Fibroblast of the conjunctiva (primary cell): ENCODE measurements at places on chromosomes 3 and 15.

- no peak for DNase-seq
These were observed 130.7 kb downstream of the LRTM1 start for GRCh38 chr3:54797111-54797510.

- no peak for DNase-seq
These were observed 163.1 kb downstream of the ROBO1 start for GRCh38 chr3:79604681-79605080.

GRCh38 chr3:37397396-37397795 is 223.0 kb upstream of the LRRFIP2 start:
- DNase-seq: no peak

- DNase-seq: peak; percentile 97
These were observed 419.5 kb upstream of the NAALADL2 start for GRCh38 chr3:174439331-174440252.

GRCh38 chr3:70506775-70507174 is 194.3 kb upstream of the MDFIC2 start:
- no peak for DNase-seq

- no peak for DNase-seq
These were observed 16.6 kb downstream of the LRRC2 start for GRCh38 chr3:46549408-46549904.

GRCh38 chr15:48285329-48286214 is 45.7 kb upstream of the DUT start:
- DNase-seq: peak; percentile 83

- no peak for DNase-seq
These were observed 339.4 kb downstream of the CLSTN2 start for GRCh38 chr3:140274429-140274828.

DNA sequence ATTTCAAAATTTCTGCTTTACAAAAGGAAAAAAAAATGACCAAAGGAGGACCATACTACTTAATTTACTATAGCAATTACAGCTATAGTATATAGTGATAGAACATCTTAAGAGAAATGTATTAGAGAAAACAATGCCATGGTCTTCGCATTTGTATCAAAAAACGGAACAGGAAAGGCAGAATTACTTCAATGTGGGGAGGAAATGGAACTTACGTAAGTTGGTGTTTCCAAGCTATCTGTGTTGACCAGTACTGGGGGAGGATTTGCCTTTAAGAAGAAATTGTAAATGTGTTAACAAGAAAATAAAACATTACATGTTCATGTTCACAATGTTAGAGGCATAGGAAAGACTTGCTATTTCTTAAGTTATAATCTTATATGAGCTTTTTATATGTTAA is 119.9 kb upstream of the MELTF start:
- no peak for DNase-seq

DNA sequence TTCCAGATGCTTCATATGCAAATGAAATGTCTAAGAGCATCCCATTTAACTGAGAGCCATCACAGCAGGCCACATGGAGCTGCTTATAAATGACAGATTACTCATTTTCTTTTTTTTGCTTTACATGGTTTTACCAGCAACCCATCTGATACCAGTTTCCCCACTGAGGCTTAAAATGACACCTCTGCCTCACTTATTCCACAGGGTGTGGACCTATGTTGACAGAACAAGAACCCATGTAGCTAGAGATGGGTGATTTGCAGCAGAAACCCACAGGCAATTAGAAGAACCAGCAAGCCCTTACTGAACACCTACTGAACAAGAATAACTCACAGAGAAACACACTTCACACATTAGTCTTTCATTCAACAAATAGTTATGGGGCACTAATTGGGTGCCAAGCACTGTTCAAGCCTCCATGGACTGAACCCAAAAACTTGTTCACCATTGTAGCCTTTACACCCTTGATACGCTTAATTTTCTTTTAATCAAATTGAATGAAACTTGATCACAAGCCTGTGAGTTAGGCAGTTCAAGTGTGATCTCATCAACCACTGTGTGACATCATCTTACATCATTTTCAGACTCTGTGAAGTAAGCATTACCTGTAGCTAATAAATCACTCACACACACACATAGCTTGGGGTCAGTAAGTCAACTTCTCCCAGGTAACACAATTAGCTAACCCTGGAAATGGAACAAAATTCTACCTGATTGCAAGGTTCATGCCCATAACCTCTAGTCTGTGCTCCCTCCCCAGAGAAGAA is 45.4 kb downstream of the MAGI1 start:
- DNase-seq: no peak

GRCh38 chr15:33074942-33075341 is 119.6 kb downstream of the FMN1 start:
- no peak for DNase-seq

- no peak for DNase-seq
These were observed at the start of gene DUSP7 for GRCh38 chr3:52056521-52056967. DUSP7 (minus strand) TSS chr3:52056571; CDS start chr3:52056366, 205 bp downstream.

DNA sequence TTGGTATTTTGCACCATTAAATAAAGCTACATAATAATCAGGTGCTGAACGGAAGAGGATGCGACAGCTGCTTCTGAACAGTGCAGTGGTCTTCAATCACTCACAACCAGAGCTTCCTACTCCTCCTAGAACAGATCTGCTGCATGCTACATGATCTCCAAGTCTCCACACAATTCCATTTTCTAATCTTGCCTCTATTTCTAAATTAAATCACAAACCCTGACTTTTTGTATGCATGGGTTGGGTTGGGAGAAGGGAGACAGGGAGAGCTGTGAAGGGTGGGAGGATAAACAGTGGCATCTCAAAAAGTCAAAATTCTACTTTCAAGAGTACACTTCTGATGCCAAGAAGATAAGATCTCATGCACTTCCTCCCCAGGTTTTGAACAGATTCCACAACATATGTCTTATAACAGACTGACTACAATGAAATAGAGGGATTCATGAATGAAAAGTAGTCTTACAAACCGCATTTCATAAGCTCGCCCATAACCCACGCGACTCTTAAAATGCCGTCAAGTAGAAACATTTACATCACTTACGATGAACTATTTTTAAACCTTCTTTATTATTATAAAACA is 57.2 kb downstream of the CHSY1 start:
- no peak for DNase-seq

- DNase-seq: no peak
These were observed 1.7 kb downstream of the BUB1B start for GRCh38 chr15:40162552-40162951.

- DNase-seq: no peak
These were observed 107.0 kb downstream of the TCF12 start for GRCh38 chr15:57025264-57025926.

DNA sequence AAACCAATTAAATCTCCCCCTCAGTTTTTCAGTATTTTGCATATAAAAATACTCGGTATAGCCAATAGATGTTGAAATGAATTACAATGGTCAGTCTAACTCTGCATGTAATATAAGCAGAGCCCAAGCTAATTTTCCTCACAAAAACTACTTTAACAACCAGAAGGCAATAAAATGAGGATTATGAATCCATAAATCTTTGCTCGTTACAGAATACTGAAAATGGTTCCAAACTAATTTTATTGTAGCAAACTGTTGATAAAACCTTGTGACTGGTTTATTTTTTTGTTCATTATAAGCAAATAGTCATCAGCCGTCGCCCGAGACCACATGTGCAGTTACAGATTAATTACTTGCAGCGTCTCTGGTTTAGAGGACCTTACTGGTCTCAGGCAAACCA is 183.2 kb downstream of the SSR3 start:
- no peak for DNase-seq

DNA sequence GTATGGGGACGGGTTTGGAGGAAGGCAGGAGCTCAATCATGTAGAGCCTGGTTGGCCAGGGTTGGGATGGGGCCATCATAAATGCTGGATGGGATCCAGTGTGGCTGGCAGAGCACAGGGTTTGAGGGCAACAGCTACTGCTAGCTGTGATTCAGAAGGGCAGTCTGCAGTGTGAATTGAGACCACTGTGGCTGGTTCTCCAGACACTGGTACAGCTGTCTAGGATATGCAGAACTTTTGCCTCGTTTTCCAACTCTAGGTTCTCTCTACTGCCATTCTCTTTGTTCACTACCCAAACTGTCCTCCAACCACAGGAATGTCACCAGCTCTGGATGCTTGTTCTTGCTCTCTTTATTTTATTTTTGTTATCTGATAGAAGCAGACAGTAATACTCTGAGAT is 543.6 kb downstream of the AGBL1 start:
- no peak for DNase-seq

- no peak for DNase-seq
These were observed 224.7 kb upstream of the SATB1 start for GRCh38 chr3:18649666-18650363.

DNA sequence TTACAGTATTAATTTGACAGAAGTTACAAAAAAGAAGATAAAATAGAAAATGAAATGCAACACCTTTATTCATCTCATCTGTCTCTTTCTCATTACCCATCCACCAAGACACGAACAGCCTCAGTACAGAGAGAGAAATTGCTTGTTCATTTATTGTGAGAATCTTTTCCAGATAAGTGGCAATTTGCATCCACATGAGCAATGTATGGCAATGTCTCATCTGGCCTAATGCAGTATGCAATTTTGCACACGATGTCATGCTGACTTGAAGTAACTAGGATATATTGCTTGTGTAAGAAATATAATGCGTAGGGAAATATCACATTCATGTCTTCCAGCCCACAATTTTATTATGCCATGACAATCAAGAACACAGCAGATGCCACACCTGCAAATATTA is 866.9 kb downstream of the ROBO1 start:
- DNase-seq: no peak

- no peak for DNase-seq
These were observed 116.8 kb downstream of the EPHB1 start for GRCh38 chr3:134911586-134912548.

- DNase-seq: no peak
These were observed 1.2 kb downstream of the BLOC1S6 start for GRCh38 chr15:45588219-45588875.

DNA sequence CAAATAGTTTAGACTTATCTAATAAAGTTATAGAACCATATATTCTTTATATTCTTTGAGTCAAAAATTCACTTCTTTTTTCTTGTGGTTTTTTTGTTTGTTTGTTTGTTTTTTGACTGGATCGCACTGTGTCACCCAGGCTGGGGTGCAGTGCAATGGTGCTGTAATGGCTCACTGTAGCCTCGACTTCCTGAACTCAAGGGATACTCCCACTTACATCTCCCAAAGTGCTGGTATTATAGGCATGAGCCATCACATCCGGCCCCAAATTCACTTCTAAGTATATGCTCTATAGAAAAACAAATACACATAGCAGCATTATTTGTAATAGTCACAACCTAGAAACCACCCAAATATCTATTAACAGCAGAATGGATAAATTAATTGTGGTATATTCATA is 13.7 kb upstream of the SLTM start:
- no peak for DNase-seq

DNA sequence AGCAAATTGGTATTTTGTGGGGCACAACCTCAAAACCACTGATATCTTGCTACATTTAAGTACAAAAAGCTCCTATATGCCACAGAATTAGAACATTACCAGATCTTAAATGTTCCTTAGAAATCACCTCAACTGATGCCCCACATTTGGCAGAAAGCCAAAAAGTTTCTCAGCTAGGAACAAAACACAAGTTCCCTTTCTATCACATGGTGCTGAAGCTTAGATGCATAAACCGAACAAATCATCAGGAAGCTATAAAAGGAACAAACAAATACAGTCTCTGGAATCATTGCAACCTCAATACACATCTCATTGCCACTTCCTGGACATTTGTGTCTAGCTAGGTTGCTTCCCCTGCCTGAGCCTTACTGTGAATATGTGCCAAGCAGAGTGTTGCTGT is 492.6 kb downstream of the LPP start:
- DNase-seq: no peak

DNA sequence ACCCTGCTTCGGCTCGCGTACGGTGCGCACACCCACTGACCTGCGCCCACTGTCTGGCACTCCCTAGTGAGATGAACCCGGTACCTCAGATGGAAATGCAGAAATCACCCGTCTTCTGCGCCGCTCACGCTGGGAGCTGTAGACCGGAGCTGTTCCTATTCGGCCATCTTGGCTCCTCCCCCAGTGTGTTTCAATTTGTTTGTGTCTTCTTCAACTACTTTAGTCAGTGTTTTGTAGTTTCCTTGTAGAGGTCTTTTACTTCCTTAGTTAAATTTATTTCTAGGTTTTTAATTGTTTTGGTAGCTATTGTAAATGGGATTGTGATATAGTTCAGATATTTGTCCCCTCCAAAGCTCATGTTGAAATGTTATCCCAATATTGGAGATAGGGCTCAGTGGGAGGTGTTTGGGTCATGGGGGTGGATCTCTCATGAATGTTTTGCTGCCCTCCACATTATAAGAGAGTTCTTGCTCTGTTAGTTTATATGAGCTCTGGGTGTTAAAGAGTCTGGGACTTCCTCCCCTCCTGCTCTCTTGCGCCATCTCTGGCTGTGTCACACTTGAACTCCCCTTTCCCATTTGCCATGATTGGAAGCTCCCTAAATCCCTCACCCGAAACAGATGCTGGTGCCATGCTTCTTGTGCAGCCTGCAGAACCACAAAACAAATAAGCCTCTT is 304.4 kb downstream of the DOCK3 start:
- no peak for DNase-seq

GRCh38 chr3:174862101-174862500 is 3.0 kb downstream of the NAALADL2 start:
- DNase-seq: peak; percentile 4

- no peak for DNase-seq
These were observed 106.5 kb downstream of the LIPC start for GRCh38 chr15:58538225-58538727.

DNA sequence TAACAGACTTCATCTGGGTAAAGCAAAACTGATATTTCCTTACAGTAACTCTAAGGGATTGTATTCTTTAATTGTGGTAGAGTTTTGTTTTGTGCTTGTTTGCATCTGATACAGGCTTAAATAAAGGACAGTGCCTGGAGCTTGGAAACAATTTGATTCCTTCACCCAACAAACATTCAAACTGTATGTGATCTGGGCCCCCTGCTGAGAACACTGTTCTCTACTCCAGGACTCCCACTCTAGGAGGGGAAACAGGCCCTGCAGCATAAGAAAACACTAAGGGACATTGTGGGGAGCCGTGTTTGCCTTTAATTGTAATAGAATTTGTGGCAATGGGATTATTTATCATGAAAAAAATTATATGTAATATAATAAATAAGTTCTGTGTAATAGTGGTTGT is 56.9 kb downstream of the CTDSPL start:
- no peak for DNase-seq

- no peak for DNase-seq
These were observed 1.5 kb upstream of the SH3GL3 start for GRCh38 chr15:83445643-83446042.

- peak; percentile 30 for DNase-seq
These were observed 311.1 kb downstream of the VPS13C start for GRCh38 chr15:61749169-61749568.

GRCh38 chr15:80456517-80457492 is 52.6 kb downstream of the ARNT2 start:
- no peak for DNase-seq

- DNase-seq: no peak
These were observed 230.3 kb downstream of the ATP8B4 start for GRCh38 chr15:49888734-49889133.
